Femur (tissue), 1 donor: ENCODE measurements at places on chromosomes 12 and 14.
A peak's percentile ranks its signal among the peaks of the same experiment; 100 is the strongest.

DNA sequence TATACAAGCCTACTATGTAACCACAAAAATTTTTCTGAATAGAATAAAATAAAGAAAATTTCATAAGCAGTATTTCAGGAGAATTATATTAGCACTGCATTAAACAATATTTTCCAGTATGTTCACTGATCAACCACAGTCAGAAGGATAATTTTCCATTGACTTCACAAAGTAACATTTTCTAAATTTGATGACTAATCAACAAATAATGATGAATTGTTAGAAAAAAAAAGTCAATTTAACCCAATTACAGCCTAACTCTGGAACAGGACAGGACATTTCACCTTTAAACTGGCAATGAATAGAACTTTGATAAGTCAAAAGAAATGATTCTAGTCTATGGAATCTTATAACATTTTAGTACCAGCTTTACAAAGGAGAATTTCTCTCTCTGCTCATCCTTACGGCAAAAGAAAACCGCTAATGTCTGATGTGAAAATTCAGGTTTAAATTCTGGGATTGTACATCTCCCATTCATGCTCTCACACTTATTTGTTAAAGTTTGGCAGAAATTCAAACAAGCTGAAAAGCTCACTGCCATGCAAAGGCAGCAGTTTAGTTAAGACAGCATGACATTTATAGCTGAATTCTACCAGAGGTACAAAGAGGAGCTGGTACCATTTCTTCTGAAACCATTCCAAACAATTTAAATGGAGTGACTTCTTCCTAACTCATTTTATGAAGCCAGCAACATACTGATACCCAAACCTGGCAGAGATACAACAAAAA lies 84.5 kb downstream of the MDGA2 start:
- no peak for DNase-seq

- DNase-seq, result no peak
Measured at GRCh38 chr12:80038062-80038560, 61.2 kb upstream of the OTOGL start.

DNA sequence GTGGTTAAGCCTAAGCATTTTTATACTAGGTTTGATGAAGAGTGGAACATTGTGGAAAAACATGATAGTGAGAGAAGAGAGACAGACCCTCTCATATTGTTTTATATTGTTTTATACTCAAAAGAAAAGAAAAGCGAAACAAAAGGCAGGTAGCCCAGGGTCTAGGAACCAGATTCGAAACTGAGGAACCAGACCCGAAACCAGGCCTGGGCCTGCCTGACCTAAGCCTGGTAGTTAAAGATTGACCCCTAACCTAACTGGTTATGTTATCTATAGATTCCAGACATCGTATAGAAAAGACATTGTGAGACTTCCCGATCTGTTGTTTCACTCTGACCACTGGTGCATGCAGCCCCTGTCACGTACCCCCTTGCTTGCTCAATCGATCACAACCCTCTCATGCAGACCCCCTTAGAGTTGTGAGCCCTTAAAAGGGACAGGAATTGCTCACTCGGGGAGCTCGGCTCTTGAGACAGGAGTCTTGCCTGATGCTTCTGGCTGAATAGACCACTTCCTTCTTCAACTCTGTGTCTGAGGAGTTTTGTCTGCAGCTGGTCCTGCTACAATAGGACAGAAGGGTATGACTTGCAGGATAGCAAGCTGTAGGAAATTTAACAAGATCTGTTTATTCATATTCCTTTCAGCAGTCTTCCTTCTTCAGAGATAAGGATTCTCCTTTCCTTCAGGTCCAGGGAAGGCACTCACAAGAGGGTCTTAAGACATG lies 147.1 kb upstream of the PLEKHA5 start:
- no peak for DNase-seq

GRCh38 chr14:93316716-93317115 lies 16.1 kb downstream of the BTBD7 start:
- DNase-seq, result no peak

GRCh38 chr12:88553941-88554658 lies 26.2 kb downstream of the KITLG start:
- no peak for DNase-seq

DNA sequence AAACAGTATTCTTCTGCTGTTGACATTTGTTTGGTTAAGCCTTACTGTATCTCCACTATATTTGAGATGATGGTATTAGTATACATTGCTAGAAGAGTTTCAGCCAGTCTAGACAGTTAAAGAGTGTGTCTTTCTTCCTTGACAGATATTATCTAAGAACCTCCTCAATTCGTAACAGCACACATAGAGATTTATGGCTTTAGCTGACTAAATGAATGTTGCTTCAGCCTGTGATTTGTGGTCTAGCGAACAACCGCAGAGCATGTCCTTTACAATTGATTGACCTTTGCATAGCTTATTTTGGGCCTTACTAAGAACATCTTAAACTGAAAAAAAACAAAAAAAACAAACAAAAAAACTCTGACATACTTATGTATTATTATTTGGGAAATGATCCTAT lies 122.2 kb downstream of the DAAM1 start:
- no peak for DNase-seq

- DNase-seq, result no peak
Measured at GRCh38 chr14:104541905-104542465, 37.6 kb upstream of the C14orf180 start.

GRCh38 chr12:113778432-113779132 lies 187.5 kb downstream of the RBM19 start:
- DNase-seq, result no peak

GRCh38 chr12:3113671-3114325 lies 36.6 kb downstream of the TSPAN9 start:
- no peak for DNase-seq

GRCh38 chr12:94380507-94380906 lies 79.2 kb downstream of the CEP83 start:
- no peak for DNase-seq

DNA sequence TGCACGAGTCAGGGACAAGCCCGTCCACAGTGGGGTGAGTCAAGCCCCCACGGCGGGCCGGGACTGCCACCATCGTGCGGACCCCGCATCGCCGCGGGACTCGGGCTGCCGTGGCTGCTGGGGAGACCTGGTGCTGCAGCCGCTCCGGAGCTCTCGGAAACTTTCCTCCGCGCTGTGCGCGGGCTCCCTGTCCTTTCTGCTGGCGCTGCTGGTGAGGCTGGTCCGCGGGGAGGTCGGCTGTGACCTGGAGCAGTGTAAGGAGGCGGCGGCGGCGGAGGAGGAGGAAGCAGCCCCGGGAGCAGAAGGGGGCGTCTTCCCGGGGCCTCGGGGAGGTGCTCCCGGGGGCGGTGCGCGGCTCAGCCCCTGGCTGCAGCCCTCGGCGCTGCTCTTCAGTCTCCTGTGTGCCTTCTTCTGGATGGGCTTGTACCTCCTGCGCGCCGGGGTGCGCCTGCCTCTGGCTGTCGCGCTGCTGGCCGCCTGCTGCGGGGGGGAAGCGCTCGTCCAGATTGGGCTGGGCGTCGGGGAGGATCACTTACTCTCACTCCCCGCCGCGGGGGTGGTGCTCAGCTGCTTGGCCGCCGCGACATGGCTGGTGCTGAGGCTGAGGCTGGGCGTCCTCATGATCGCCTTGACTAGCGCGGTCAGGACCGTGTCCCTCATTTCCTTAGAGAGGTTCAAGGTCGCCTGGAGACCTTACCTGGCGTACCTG lies 1.1 kb downstream of the PDE3A start:
- DNase-seq, result peak; percentile 84

DNA sequence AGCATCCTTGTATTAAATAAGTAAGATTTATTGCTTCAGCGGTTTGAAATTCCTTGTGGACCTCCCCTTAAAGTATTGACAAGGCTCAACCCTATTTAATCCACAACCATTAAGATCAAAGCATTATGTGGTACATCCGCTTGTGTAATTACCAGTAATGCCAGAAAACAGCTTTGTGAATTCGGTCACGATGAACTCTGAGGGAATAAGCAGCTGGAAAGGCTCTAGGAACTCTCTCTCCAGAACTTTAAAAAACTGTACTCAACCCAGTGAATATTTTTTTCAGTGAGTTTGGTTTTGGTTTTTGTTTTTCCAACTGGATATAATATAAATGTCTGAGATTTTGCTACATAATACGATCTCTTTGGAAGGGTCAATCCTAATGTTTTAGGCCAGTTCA lies 49.3 kb upstream of the DIO2 start:
- no peak for DNase-seq

DNA sequence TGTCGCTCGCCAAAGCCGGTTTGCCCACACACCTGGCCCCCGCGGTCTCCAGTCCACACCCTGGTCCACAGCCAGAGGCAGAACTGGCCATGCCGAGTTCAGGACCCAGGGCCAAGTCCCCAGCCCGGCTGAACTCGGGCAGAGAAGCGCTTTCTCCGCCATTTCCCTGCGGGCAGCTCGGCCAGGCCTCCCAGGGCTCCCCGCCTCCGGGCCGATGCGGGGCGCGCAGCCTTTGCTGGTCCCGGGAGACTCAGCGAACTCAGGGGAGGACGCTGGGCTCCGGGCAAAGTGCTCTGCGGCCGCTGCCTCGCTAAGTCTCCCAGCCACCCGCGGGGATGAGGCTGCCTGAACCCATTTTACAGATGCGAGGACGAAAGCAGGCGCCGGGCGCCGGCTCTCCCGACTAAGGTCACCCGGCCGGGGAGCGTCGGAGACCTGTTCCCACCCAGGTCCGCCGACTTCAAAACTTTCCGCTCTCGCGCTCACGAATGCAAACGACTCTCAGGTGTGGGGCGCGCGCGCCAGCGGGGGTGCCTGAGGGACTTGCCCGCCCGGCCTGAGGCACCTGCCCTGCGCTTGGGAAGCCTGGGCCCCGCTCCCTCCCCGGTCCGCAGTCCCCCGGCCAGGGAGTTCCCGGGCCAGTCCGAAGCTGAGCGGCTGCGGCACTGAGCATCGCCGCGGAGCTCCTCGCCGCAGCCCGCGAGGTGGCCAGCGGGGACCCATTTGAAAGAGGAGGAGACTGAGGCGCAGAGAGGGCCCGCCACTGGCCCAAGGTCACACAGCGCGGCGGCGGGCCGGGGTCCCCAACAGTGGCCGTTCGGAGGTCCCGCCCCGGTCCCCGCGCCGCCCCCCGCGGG lies 627 bp downstream of the TESC start:
- no peak for DNase-seq

GRCh38 chr12:64618953-64619590 lies 8.8 kb downstream of the RASSF3 start:
- no peak for DNase-seq

DNA sequence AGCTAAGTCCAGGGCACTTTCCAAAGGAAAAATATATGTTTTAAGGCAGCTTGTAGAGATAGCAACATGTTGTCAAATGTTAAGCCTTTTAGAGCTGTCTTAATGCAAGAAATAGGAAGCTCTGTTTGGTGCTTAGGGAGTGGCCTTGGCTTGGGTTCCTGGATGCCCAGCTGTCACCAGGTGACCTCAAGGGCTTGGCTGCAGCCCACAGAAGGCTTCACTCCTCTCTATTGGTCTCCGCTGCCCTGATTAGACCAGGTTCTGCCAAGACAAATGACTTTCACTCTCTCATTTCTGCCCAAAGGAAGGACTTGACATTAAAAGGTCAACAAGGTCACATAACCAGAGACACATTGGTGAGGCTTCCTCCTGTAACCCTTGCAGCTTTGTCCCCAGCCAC lies 76.8 kb downstream of the WSCD2 start:
- no peak for DNase-seq

DNA sequence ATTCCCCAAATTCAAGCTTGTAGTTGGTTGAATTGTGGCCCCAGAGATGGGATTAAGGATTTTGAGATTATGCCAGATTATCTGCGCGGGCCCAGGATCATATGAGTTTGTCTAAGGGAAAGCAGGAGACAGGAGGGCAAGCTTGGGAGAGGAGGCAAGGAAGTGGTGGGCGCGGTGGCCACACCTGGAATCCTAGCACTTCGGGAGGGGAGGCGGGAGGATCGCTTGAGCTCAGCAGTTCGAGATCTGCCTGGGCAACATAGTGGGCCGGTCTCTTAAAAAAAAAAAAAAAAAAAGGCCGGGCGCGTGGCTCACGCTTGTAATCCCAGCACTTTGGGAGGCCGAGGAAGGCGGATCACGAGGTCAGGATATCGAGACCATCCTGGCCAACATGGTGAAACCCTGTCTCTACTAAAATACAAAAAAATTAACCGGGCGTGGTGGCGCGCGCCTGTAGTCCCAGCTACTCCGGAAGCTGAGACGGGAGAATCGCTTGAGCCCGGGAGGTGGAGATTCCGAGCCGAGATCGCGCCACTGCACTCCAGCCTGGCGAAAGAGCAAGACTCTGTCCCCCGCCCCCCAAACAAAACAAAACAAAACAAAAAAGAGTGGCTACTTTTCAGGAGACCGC lies 881 bp upstream of the PUS1 start:
- no peak for DNase-seq

- DNase-seq, result peak; percentile 74
Measured at GRCh38 chr12:120496413-120497340, 764 bp downstream of the DYNLL1 start.

- DNase-seq, result no peak
Measured at GRCh38 chr14:91835197-91835919, 32.0 kb downstream of the TC2N start.

DNA sequence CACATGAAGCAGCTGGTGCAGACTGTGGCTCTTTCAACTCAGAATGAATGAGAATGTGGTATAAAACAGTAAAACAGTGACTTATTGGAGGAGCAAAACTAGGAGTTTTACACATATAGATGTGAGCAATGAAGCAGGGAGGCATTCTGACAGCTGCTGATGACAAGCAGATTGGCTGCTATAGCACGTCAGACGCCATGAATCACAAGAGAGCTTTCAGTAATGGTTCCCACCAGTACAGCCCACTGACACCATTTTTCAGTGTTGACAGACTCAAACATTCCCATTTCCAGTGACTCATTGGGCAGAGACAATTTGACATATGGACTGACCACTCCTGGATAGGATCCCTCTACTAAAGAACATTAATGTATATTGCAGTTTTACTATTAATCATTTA lies 24.6 kb upstream of the FSCB start:
- DNase-seq, result no peak

DNA sequence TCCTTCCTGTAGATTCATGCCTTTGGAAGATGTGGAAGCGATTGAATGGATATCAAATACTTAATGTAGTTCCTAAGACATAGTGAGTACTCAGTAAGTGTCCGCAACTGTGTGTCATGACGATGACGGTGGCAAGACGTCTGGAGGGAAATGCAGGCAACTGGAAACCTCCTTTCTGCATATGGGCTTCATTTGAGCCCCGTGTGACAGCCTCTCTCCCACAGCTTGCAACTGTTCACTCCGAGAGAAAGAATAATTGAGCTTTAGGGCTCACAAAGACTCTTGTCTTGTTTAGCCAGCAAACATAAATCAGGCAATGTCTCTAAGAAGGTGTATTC lies 6.9 kb downstream of the CFAP251 start:
- peak; percentile 26 for DNase-seq

DNA sequence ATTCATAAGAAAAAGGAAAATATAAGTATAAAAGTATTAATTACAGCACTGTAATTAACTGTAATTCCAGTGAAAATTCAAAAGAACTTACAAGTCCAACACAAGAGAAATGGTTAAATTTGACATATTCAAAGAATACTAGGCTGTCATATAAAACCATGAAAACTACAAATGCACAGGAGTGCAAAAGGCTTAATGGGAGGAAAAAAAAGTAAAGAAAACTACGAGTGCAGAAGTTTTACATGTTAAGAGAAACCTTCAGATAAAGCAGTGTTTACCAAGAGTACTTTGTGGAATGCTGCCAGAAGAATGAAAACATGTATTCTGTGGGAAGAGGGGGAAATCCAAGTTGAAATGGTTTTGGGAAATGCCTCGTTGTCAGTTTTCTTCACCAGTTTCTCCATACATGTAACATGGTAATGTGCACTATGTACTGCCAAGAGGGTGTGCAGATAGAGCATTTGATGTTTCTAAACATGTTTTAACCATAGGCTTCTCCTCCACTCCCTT lies 9.1 kb downstream of the HEATR5A start:
- DNase-seq, result no peak
